NCI-H2171 treated with DMSO at 0.1 percent for 48 hours (cell line): ENCODE measurements at places on chromosomes 1 and 21.

DNA sequence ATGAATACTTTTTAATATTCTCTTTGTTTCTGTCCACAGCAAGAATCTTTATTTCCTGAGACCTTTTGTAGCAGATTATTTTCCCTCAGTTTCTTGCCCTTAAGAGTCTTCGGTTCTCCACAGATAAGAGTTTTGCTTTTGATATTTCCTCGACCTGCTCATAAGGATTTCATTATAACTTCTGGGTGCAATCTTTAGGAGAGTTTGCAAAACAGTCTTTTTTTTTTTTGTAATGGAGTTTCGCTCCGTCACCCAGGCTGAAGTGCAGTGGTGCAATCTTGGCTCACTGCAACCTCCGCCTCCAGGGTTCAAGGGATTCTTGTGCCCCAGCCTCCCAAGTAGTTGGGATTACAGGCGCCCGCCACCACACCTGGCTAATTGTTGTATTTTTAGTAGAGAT lies 10.1 kb upstream of the UBE4B start:
- no peak for DNase-seq

GRCh38 chr1:54743416-54744226 lies 20.7 kb downstream of the PARS2 start:
- no peak for DNase-seq

GRCh38 chr1:209570743-209571142 lies 12.8 kb upstream of the CAMK1G start:
- no peak for DNase-seq

DNA sequence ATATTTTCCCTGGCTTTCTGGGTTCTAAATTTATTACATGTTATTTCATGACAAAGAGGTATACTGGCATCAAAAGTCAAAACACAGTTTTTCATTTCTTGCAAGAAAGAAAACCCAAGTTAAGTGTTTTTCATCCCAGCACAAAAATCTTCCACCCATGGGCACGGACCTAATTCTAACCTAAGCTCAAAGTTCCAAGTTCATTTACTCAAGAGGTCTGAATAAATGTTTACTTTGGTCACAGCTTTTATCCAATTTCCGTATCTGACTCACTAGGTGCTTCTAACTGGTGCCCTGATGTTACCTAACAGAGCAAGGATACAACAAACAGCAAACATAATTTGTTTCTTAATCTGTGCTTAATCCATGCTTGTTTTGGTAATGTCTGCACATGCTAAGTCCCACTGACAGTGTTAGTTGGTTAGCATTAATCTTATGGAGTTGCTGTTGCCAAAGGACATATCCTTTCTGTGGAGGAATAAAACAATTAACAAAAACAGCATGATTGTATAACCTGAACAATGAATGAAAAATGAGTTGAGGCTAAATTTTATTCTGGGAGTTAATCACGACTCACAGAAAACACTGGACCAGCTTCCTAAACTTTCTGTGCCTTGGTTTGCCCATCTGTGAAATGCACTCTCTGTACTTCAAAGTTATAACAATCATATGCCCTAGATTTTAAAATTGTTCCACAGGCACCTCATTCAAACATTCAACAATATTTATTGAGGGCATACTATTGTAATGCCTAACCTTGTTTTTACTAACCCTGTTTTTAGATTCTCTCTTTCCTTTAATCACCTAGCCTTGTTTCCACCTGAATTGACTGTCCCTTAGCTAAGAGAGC lies 4.2 kb upstream of the CHD1L start:
- no peak for DNase-seq

DNA sequence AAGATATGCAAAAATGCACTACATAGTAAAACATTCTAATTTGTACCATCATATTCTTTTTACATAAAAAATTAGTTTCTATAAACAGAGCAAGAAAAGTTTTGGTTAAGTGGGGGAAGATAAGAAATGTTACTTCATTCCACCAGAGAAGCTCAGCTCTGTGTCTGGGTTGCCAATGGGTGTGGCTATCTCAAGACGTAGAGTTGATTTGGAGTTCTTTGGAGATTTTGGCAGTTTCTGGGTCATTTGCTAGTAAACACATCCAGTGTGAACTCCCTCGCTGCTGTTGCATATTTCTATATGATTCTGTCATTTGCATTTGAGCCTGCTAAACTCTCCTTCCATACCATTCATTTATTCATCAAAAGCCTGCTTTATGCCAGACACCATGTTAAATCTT lies 7.2 kb downstream of the RGL1 start:
- no peak for DNase-seq

- no peak for DNase-seq
Observed at GRCh38 chr21:36509973-36510664, 30.2 kb upstream of the CLDN14 start.

GRCh38 chr1:158362482-158362881 lies 8.8 kb downstream of the CD1E start:
- peak; percentile 4 for DNase-seq
